ENCODE measurements at places on chromosomes 3 and 15. TPM values are rescaled to one million over a fixed set of nuclear protein-coding genes. Genes with fewer than 3 reads are reported as not detected.
A peak's percentile ranks its signal among the peaks of the same experiment; 100 is the strongest.

DNA sequence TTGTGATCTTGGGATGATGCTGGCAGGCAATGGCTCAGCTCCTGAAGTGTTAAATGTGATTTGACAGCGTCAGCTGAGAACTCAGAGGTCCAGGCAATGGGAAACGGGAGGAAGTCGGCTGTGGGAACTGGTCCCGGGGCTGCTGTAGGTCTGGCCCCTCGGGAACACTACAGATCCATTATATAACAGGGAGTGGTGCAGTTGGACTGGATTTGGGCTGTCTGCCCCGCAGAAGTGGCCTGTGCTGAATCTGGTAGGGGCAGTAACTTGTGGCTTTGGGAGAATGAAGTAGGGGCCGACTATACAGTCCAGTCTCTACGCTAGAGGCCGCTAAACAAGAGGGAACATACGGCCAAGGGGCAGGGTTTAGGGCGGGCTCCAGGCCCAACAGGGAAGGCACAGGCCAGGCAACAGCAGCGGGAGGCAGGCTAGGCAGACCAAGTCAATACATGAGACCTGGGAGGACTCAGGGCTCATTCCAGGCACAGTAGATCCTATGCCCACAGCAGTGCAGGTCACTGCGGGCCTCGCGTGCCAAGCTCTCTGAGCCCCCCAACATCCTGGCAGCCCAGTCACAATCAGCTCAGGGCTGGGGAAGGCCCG lies 20.3 kb upstream of the IL16 start:
- no peak for DNase-seq

- no peak for DNase-seq
Observed at GRCh38 chr3:181518222-181518621, 193.5 kb upstream of the SOX2 start.

DNA sequence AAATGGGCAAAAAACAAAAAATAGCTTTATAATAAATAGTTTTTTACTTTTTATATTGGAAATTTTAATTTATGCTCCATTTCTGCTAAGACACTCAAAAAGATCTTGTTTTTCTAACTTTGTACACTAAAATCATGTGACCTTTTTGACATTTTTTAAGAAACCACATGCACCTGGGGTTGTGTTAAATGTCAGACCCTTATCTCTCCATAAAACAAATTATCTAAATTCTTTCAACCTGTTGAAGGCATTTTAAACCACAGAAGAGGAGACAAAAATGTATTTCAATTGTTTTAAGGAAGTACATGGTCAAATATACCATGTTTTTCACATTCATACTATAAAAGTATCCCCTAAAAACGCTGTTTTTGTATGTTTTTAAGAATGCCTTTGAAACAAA lies 29.2 kb downstream of the IFT80 start:
- no peak for DNase-seq

DNA sequence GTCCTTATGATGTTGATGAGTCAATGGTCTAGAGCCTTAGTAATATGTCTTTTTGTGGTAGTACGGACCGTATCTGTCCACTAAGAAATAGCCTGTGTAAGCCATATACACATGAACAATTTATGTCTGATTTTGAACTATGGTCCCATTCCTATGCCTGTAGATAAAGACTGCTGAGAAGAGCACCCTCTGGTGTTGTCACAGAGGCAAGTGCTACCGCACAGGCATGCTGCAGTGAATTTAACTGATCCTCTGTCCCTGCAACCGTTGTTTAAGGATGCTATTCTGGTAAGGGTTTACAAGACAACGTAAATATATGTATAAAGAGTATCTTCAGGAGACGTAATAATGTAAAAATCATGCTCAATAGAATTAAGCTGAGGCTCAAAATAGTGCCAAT lies 170.7 kb downstream of the UBE3A start:
- DNase-seq: no peak

GRCh38 chr15:62958528-62959363 lies 83.8 kb upstream of the TPM1 start:
- no peak for DNase-seq

DNA sequence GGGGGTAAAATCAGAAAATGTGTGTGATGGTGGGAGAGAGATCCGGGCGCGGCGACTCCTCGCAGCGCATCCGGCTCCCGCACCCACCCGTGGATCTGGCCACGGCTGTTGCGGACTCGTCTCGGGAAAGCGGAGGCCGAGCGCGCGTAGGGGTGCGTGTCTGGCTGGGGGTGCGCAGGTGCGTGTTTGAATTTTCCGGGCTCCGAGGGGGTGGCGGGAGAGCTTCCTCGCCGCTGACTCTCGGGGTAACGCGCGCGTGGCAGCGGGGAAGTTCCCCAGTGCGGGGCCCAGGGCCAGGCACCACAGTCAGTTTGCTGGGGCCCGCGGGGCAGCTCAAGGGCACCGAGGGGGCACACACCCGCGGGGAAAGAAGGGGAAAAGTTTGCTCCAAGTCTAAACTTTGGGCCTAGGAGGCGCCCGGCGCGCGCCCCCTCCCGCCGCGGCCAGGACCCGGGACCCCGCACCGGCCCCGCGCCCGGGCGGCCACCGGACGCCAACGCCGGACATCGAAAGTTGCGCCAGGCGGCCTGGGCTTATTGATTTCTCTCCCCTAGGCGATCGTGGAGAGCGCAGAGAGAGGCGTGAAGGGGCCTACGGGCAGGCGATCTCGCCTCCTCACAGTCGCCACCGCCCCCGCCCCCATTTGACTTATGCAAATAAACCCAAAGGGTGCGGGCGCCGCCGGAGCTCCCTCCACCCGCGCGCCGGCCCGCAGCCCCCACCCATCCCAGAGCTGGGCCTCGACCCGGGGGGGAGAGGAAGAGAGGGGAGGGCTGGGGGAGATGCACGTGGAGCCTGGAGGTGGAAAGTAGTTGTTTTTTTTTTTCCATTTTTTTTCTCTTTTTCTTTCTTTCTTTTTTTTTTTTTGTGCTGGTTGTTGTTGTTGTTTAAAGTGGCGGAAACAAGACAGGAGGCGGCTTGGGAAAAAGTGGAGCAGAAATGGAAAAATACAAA lies 639 bp downstream of the FOXP1 start:
- DNase-seq: peak; percentile 64

GRCh38 chr3:88267-88666 lies 108.3 kb upstream of the CHL1 start:
- DNase-seq: no peak

DNA sequence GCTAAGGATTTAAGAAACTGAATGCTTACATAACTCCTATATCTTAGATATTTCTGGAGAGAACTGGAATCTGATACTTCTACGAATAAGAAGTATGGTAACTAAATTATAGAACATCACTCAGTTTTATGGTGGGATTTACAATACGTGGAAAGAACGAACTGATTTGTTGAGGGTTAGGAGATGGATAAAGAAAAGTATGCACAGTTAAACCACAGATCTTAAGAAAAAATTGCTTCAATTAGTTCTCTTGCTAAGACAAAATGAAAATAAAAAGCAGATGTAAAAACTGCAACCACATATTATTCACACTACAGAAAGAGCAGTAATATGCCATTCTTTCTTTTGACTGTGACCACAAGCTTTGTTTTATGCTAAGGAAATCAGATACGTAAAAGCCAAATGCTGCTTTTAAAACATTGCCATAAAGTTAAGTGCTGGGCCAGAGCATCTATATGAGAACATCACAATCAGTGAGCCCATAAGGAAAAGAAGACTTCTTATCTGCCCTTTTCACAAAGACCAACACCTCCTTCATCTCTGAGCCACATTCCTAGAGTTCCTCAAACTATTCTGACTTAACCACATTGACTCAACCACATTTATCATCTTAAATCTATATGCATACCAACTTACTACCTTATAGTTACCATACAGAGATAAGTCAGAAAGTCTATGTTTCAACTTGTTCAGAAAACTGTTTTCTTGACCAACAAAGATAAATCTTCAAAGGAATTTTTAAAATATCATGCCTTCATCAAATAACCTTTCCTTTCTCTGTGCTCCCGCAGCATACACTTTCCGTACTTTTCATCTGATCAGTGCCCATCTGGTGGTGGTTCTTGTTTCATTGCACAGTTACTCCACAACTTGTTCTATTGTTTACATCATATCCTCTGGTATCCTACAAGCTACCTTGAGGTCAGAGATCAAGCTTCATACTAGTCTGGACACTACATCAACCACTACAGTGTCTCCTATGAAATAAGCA lies 61.7 kb downstream of the FSIP1 start:
- DNase-seq: no peak

DNA sequence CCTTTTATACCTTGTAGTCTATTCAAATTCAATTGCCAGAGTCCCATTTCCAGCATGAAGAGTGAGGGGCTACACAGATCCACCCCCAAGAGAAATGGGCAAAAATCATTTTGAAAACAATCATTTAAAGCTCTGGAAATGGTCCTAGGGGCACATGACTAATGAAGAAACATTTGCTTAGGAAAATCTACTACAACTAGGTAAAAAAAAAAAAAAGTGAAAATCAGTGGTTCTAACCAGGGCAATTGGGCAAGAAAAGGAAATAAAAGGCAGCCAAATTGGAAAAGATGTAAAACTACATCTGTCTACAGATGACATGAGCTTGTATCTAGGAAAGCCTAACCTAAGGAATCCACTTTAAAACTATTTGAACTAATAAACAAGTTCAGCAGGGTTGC lies 9.4 kb downstream of the IMPG2 start:
- no peak for DNase-seq

DNA sequence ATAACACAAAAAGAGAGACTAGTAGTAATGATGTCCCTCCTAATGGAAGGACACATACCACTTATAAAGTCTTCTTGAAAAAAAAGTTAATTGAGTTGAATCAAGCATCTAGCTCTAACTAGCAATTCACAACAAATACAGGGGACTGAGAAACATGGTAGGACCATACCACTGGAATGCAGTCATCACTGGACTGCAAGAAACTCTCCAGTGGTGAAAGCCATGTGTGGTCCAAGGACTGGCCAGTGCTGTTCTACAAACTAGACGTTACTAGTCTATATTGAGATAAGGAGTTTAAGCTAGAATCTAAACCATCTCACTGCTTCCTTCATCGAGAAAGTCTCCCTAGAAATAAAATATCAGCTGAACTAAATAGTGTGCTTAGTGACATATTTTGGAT lies 16.7 kb downstream of the FBN1 start:
- no peak for DNase-seq

- no peak for DNase-seq
Observed at GRCh38 chr3:147799601-147800000, 390.4 kb downstream of the ZIC1 start.

DNA sequence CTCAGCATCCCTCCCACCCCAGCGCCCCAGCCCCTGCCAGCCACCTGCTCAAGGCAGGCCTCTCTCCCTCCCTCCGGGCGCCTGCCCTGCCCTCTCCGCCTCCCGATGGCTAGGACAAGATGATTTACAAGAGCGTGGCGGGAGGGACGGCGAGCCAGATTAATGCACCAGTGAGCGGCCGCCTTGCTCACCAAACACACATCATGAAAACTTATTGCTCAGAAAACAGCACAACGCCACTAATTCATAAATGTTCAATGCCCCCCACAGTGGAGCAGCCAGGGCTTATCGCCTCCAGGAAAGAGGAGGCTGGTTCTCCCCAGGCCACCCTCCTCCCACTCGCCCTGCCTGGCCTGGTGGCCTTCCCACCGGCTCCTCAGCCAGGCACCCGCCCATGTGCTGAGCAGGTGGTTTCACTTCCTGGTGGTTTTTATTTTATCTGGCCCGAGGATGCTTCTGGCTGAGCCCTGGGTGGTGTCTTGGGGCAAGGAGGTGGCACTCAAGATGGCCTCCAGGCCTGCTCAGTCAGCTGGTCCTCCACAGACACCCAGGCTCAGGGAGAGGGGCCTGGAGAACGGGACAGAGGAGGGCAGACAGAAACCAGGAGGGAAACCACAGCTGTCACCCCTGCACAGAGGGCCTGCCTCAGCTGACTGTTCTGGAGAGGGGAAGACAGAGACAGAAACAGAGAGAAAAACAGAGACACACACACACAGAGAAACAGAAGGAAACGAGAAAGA lies 284.9 kb downstream of the UACA start:
- no peak for DNase-seq

DNA sequence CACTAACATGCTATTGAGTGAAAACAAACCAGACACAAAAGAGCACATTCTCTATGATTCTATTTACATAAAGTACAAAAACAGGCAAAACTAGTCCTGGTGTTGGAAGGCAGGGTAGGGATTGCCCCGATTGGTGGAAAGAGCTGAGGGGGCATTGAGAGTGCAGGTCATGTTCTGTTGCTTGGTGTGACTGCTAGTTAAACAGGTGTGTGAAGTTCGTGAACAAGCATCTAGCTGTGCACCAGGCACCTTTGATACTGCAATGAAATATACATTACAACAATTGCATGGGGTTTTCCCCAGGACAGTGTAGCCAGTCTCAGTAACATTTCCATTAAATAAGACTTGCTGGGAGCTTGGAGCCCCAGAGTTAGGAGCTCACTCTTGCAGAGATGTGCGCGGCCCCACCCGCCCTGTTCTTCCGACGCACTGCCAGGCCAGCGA lies 26.3 kb upstream of the THRB start:
- DNase-seq: no peak

DNA sequence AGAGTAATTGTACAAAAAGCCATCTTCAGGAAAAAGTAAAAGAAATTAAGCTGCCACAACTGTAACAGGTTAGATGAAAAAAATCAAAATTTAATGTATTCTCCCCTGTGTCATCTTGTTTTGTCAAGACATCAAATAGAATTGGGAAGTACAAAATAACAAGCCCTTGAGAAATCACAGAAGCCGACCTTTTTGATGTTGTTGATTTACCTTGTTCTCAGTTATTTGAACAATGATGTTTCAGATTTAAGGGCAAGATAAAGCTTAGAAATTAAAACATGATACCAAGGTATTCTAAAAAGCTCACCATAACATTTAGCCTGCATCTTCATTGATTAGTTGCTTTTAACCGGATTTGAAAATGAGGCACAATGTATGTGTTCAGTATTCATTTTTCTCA lies 523.0 kb downstream of the FOXP1 start:
- DNase-seq: no peak

GRCh38 chr3:46865546-46865945 lies 2.3 kb upstream of the MYL3 start:
- DNase-seq: no peak

- no peak for DNase-seq
Observed at GRCh38 chr3:58052373-58053273, 44.4 kb downstream of the FLNB start.

DNA sequence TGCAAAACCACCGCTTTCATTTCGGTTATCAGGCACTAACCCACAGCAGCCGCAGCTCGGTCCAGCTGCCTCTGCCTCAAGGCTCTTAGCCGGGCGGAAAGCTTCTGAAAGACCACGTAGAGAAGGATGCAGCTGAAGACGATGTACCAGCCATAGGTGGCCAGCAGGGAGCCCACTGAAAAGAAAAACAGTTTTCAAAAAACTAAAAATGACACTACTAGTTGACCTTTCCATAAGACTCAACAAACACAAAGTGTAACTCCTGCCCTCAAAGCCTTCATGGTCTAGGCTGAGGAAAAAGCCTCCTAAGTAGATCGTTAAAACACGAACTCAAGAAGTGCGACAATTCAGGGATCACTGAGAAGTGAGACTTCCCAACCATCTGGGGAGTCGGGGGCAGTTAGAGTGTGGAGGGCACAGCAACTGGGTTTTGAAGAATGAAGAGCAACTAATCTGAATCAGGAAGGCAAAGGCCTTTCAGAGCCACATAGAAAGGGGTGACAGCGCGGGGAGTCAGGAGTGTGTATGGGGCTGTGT lies 716 bp downstream of the SELENOS start:
- no peak for DNase-seq

Gene MEIS2
- 379 TPM for total RNA-seq

Gene TCTA
- total RNA-seq: 15.8 TPM

Gene AGBL1
- not detected for total RNA-seq

Gene GOLGA6C
- total RNA-seq: not detected

Gene CORO2B
- total RNA-seq: 1.00 TPM

Gene SEMA6D
- total RNA-seq: 52.0 TPM

Gene UACA
- total RNA-seq: 70.3 TPM

Gene CLN6
- total RNA-seq: 35.8 TPM

Gene SAMD7
- not detected for total RNA-seq

Gene ACTC1
- 4.8 TPM for total RNA-seq
